ENCODE measurements at places on chromosomes 6 and 20. TPM values are rescaled to one million over a fixed set of nuclear protein-coding genes. Genes with fewer than 3 reads are reported as not detected.

COL9A1 gene
- 0.06 TPM for total RNA-seq

EYA2 gene
- total RNA-seq, result 2.0 TPM

EPHA7 gene
- 0.03 TPM for total RNA-seq

C6orf141 gene
- total RNA-seq, result 8.7 TPM

THBS2 gene
- total RNA-seq, result 0.05 TPM

TBXT gene
- not detected for total RNA-seq

ZSCAN31 gene
- total RNA-seq, result 2.2 TPM

CST5 gene
- total RNA-seq, result not detected

IL20RA gene
- total RNA-seq, result not detected

OR2H2 gene
- not detected for total RNA-seq

DZANK1 gene
- total RNA-seq, result 2.1 TPM

DLL1 gene
- 0.37 TPM for total RNA-seq
